ENCODE measurements at places on chromosomes 16 and 17.

DNA sequence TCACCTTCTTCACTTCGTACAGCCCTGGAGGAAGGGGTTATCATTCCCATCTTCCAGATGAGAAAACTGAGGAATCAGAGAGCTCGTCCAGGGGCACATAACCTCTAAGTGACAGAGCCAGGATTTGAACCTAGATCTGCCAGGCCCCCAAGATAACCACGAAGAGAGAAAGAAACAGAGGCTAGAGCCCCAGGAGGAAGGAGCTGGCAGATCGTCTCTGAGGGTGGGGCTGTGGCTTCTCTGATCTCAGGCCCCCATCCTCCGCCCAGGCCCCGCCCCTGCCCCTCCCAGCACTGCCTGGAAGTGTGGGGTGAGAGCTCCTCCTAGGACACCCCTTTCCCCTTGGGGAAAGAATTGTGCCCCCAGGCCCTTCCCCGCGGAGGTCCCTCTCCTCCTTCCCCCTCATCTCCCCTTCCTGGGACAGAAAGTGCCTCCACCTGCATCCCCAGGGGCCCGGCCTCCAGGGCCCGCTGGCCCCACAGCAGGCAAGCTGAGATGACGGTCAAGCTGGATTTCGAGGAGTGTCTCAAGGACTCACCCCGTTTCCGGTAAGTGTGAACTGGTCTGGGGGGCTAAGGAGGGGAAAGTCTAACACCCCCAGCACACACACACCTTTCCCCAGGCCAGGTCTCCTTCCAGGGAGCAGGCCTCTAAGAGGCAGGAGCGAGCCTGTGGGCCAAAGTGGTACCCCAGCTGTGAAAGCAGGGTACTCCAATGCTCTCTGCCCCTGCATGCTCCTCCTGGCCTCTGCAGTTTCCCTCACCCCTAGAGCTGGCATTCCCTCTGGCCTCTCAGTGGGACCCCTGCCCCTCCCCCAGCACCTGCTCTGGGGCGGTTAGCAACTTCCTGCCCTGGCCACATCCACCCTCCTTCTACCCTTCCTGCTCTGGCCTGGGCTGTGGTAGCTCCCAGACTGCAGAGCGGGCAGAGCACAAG is at the start of gene ACAP1:
Gene ACAP1 (plus strand): TSS at position 290 of the 936 bp plus-strand sequence. CDS start 206 bp downstream, at position 496.
- no peak for DNase-seq

DNA sequence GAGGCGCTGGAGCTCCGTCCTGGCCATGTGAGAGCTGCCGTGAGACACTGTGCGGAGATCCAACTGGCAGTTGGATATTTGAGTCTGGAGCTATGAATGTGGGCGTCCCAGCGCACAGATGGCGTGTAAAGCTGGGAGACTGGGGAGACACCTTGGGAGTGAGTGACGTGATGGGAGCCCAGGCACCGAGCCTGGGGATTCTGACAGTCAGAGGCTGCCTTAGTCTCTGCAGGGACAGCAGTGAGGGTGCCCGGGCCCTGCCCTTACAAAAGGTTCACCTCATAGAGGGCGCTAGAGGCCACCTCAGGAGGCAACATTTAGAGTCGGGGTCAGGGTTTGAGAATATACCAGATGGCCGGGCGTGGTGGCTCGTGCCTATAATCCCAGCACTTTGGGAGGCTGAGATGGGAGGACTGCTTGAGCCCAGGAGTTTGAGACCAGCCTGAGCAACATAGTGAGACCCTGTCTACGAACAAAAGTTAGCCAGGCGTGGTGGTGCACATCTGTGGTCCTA is 194.1 kb upstream of the GSE1 start:
- no peak for DNase-seq

- no peak for DNase-seq
Measured at GRCh38 chr16:27123795-27124409, 57.2 kb downstream of the C16orf82 start.

DNA sequence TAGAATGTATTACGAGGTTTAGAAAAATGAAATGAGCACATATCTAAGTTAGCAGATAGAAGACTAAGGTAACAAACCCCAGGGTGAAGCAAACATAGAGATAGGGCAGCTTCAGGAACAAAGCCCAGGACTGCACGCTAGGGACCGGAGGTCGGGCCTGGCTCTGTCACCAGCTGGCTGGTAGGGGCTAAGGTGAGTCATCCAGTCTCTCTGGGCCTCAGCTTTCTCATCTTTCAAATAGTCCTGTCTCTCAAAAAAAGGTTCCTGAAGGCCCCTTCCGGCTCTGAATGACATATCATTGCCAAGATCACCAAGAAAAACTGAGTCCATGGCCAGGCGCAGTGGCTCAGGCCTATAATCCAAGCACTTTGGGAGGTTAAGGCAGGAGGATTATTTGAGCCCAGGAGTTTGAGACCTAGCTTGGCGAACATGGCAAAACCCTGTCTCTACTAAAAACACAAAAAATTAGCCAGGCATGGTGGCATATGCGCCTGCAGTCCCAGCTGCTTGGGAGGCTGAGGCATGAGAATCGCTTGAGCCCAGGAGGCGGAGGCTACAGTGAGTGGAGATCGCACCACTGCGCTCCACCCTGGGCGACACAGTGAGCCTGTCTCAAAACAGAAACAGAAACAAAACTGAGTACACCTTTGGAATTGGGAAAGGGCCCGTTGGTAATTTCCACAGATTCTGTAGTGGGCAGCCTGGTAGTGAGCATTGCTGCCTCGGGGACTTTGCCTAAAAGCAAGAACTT is 26.0 kb downstream of the PKD1L3 start:
- no peak for DNase-seq

- DNase-seq, result no peak
Measured at GRCh38 chr16:64745258-64745930, 376.5 kb downstream of the CDH11 start.

GRCh38 chr16:57619133-57619605 is 9.3 kb upstream of the ADGRG1 start:
- DNase-seq, result no peak

DNA sequence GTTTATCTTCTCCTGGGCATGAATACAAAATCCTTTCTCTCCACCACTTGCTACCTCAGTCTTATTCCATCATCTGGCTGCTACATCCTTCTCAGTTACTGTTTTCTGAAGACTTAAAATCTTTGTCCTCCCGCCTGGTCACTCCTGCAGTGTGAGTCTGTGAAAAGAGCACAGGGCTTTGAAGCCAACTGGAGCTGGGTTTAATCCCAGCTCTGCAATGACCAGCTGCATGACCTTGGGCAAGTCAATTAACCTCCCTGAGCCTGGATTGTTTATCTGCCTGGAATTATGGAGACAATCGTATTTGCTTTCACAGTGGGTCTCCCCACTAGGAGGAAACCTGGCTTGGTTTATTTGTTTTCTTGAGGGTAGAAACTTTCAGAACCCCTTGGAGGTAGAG is 183.2 kb downstream of the GSG1L start:
- no peak for DNase-seq

GRCh38 chr16:90046971-90047713 is 27.9 kb upstream of the DBNDD1 start:
- no peak for DNase-seq

GRCh38 chr17:39625198-39625785 is 1.5 kb upstream of the PPP1R1B start:
- no peak for DNase-seq

GRCh38 chr17:1484676-1485422 is 7.6 kb downstream of the MYO1C start:
- DNase-seq, result peak; percentile 63

DNA sequence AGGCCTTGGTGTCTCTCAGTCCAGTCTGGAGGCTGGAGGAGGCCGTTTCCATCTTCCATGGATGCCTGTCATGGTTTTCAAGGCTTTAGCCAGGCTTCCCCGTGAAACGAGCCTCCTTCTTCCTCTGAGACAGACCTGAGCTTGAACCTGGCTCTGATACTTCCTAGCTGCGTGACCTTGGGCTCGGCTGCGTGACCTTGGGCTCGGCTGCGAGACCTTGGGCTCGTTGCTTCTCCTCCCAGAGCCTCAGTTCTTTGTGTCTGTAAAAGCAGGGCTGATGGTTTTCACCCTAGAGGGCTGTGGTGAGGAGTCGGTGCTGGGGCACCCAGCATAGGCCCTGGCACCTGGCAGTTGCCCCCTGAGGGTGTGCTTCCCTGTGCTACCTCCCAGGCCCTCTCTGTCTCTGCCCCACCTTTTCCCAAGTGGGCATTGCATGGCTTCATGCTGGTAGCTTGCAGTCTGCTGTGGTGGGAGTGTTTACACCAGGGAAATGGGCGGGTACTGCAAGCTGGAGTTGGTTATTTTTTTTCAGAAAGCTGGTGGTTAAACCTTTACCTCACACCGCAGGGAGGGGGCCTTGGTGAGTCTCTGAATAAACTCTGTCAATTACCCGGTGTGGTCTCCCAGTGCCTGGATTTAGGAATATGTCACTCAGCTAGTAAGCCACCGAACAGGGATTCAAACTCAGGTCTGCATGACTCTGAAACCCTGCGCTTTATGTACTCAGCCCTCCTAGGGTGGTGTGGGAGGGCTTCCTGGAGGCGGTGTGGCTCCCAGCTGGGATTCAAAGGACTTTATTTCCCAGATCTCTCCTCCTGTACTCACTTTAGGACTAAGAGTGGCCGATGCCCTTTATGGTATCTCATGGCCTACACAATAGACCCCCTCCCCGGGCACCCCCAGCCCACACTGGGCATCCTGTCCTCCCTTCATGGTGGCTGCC is 129.0 kb upstream of the CIBAR2 start:
- no peak for DNase-seq

DNA sequence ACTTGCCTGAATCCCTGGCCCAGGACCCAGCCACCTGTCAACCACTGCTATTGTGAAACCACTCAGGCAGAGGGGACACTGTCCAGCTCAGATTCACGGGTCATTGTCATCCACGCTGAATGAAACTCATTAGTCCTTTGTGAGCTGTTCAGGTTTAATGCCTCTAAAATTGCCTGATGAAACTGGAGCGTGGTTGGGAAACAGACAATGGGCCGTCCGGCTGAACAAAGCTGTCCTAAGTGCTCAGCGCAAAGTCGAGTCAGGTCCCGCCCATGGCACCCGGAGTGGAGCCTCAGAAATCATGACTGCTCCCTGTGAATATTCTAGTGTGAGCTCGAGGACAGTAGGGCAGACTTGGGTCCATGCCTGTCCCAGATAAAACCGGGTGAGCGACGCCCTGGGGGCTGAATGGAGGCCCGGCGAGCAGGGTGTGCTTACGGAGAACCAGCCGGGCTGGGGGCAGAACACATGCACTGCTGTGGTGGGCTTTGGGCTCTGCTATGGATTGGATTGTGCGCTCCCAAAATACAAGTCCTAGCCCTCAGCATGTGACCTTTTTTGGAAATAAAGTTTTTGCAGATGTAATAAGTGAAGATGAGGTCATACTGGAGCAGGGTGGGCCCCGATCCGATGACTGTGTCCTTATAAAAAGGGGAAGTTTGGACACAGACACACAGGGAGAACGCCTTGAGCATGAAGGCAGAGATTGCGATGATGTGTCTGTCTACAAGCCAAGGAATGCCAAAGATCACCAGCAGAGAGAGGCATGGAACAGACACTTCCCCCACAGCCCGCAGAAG is 12.9 kb upstream of the CMIP start:
- no peak for DNase-seq

- no peak for DNase-seq
Measured at GRCh38 chr16:12688951-12689850, 114.5 kb downstream of the CPPED1 start.

GRCh38 chr16:86626966-86627365 is 48.6 kb downstream of the FOXL1 start:
- DNase-seq, result no peak

DNA sequence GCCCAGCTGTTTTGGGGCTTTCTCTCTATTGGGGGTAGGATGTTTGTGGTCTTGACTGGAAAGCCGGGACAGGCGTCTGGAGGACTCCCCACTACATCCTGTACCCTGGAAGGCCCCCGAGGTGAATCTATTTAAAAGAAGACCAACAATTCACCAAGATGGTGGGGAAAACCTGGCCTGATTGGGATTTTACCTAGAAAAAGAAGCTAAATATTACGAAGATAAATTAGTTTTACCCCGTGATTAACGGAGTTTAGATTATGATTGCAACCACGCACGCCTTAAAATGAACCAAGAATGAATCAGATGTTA is 779 bp upstream of the CCDC102A start:
- DNase-seq, result no peak

DNA sequence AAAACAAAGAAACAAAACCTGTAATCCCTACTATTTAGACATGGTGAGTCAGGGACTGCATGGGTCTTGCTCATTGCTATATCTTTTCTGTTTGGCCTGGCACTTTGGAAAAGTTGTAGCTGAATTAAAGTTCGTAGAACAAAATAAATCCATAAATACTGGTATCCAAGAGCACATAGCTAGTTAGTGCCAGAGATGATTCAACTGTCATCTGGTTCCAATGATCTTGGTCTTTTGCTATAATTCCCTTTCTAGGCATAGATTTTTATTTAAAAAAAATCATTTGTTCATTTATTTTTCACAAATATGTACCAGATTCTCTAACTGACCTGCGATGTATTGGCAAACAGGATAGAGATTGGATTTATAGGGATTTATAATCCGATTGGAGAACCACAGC is 1436.1 kb upstream of the GOT2 start:
- DNase-seq, result no peak

- DNase-seq, result no peak
Measured at GRCh38 chr17:4038076-4038475, 73.8 kb upstream of the ATP2A3 start.

DNA sequence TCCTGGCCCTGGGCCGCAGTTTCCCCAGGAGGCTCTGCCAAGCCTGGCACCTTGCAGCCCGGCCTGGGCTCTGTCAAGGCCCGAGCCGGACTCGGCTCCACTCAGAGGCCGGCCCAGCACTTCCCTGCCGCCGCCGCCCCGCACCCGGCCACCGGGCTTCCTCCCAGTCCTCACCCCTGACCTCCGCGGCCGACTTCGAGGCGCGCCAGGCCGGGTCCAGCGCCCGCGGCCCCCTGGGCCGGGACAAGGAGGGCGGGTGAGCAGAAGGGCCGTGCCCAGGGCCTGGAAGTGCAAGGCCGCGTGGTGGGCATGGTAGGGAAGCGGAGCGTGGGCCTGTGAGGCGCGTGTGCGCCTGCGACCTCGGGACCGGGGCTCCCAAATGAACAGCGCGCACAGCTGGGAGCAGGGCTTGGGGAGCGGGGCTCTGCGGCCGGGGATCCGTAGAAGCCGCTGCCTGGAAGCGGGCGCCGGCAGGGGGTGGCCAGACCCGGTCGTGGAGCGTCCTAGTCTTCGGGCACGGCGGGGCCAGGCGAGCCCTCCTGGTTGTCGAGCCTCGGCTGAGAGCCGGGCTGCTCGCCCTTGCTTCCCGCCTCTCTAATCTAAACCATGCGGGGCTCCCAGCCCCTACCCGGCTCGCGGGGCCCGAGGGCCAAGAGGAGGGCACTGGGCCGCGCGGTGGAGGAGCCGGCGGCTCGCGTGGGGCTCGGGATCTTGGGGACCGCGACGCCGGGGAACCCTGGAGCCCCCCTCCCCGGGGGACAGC is 503 bp upstream of the TBX4 start:
- no peak for DNase-seq

GRCh38 chr17:33973491-33973890 is 281.6 kb upstream of the CCL2 start:
- no peak for DNase-seq

Measured in NCI-H510A treated with DMSO at 0.1 percent for 48 hours (cell line).